Immature natural killer cell (primary cell): ENCODE measurements at places on chromosomes 2 and 18. TPM values are rescaled to one million over a fixed set of nuclear protein-coding genes. Genes with fewer than 3 reads are reported as not detected.

- DNase-seq: no peak
These were observed 332.9 kb upstream of the NT5C1B start for GRCh38 chr2:18922276-18922675.

GRCh38 chr2:217218269-217219163 is 358.7 kb upstream of the TNP1 start:
- no peak for DNase-seq

Gene C2orf66
- not detected for polyA plus RNA-seq

Gene PUM2
- polyA plus RNA-seq: 23.9 TPM

Gene RAPGEF4
- polyA plus RNA-seq: not detected

- no peak for DNase-seq
These were observed 128.7 kb downstream of the CAPN13 start for GRCh38 chr2:30678410-30679137.

Gene GPR17
- not detected for polyA plus RNA-seq

DNA sequence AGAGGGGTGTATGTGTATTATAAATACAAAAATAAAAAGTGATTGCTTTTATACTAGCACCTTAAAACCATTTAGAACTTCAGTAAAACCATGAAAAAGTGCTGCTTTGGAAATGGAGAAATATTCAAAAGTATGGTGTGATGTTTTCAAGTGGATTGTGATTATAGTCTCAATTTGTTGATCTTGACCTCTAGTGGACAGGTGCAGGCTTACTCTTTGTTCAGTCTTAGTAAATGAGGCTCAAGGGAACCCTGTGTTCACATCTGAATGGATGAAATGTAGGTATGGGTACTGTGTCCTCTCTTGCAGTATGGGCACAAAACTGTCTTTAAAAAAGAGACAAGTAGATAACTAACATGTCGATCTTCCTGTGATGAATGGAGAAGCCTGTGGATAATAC is 145.8 kb downstream of the MCFD2 start:
- no peak for DNase-seq

- DNase-seq: no peak
These were observed 114.0 kb upstream of the STON1 start for GRCh38 chr2:48415836-48416515.

Gene POMC
- 12.8 TPM for polyA plus RNA-seq

Gene DSG1
- not detected for polyA plus RNA-seq
